ENCODE measurements at places on chromosomes 7 and 10. TPM values are rescaled to one million over a fixed set of nuclear protein-coding genes. Genes with fewer than 3 reads are reported as not detected.
A peak's percentile ranks its signal among the peaks of the same experiment; 100 is the strongest.

DNA sequence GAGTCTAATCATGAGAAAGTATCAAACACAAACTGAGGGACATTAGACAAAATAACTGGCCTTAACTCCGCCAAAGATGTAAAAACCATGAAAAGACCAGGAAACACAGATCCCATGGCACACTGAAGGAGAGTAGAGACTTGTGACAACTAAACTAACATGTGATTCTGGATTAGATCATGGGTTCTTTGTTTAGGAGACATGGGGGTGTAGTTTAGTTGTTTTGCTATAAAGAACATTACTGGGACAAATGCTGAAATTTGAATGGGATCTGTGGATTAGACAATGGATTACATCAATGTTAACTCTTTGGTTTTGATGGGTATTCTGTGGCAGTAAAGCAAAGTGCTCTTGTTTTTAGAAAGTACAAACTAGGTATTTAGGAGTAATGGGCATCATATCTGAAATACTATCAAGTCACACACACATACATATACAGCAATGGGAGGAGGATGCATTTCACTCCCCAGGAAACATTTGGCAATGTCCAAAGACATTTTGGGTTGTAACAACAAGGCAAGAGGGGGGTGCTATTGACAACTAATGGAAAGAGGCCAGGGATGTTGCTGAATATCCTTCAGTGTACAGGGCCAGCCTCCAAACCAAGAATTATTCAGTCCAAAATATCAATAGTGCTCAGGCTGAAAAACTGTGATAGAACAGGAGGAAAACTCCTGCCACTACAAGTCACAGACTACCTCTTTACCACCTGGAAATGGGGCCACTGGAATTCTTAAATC lies 32.4 kb downstream of the WAPL start:
- no peaks in the 10 kb centered on the region for H3K4me1 ChIP-seq
- no peaks in the 10 kb centered on the region for H3K27me3 ChIP-seq
- H3K27ac ChIP-seq: no peak overlapping the region
- no peak for DNase-seq
- no peaks in the 10 kb centered on the region for H3K36me3 ChIP-seq

GRCh38 chr10:14779001-14779651 lies 4.4 kb upstream of the FAM107B start:
- no peaks in the 10 kb centered on the region for H3K4me1 ChIP-seq
- H3K27ac ChIP-seq: no peak overlapping the region
- DNase-seq: no peak

ACBD5 gene
- 21.1 TPM for total RNA-seq

DNA sequence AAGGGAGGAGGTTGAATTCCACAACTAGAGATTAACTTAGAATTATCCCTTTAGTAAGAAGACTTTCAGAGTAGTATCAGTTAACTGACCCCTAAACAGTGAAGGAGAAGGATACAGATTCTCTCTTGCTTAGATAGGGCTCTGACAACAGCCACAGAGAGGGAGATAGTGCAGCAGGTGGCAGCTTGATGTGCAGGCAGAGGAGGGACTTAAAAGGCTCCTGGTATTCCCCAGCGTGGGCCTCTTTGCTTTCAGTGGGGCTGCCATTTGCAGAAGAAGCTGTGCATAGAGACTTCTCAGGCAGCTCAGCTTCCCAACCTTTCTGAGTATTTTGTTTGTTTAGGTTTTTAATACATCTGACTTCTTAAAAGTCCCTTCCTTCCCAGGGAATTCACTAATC lies 16.0 kb downstream of the FZD1 start:
- peak; percentile 41 for DNase-seq
- H3K27me3 ChIP-seq: no peaks in the 10 kb centered on the region
- 0 out of 2 replicates have a peak, but pooled peaks cover 7% of the 10 kb centered on the region for H3K4me1 ChIP-seq

ADCY1 gene
- not detected for total RNA-seq

LBX1 gene
- 13.7 TPM for total RNA-seq

LRRTM3 gene
- total RNA-seq: 0.05 TPM

SRGN gene
- 0.59 TPM for total RNA-seq

DNA sequence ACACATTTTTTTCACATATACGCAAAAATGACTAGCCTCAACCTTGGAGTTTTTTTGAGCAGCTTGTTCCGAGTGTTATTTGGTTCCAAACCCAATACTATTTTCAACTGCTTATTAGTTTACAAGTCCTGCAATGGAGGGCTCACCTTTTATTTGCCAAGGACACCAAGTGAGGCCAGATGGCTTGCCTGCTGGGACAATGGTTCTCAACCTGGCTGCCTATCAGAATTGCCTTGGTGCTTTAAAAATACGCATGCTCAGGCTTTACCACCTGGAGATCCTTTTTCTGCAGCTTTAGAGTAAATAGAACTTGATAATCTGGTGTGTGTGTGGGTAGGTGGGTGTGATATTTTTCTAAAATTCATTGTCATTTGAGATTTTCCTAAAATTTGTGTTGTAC lies 276.8 kb downstream of the MTERF1 start:
- no peaks in the 10 kb centered on the region for H3K27me3 ChIP-seq
- no peak overlapping the region for H3K27ac ChIP-seq
- H3K4me1 ChIP-seq: no peaks in the 10 kb centered on the region
- no peaks in the 10 kb centered on the region for H3K36me3 ChIP-seq

GRCh38 chr7:37309493-37309892 lies 139.2 kb downstream of the ELMO1 start:
- H3K36me3 ChIP-seq: peaks cover 22% of the 10 kb centered on the region
- no peak for DNase-seq
- H3K27ac ChIP-seq: no peak overlapping the region

- 0 out of 2 replicates have a peak, but pooled peaks cover 3% of the 10 kb centered on the region for H3K4me1 ChIP-seq
- H3K36me3 ChIP-seq: no peaks in the 10 kb centered on the region
- no peak overlapping the region for H3K4me3 ChIP-seq
- H3K27ac ChIP-seq: no peak overlapping the region
- no peaks in the 10 kb centered on the region for H3K27me3 ChIP-seq
Measured at GRCh38 chr7:17427924-17428323, 129.5 kb downstream of the AHR start.

IFIT2 gene
- 0.28 TPM for total RNA-seq

- H3K27ac ChIP-seq: no peak overlapping the region
- no peaks in the 10 kb centered on the region for H3K27me3 ChIP-seq
- no peak for DNase-seq
- H3K4me1 ChIP-seq: no peaks in the 10 kb centered on the region
- H3K36me3 ChIP-seq: no peaks in the 10 kb centered on the region
- H3K4me3 ChIP-seq: no peak overlapping the region
Measured at GRCh38 chr7:7524121-7524520, 11.6 kb downstream of the COL28A1 start.

ACSL5 gene
- not detected for total RNA-seq

HOXA4 gene
- 5.3 TPM for total RNA-seq

- no peak overlapping the region for H3K27ac ChIP-seq
- no peak overlapping the region for H3K4me3 ChIP-seq
- H3K27me3 ChIP-seq: no peaks in the 10 kb centered on the region
- DNase-seq: peak; percentile 16
- H3K36me3 ChIP-seq: peaks cover 16% of the 10 kb centered on the region
Measured at GRCh38 chr7:138865843-138866242, 67.8 kb upstream of the ATP6V0A4 start.

DNA sequence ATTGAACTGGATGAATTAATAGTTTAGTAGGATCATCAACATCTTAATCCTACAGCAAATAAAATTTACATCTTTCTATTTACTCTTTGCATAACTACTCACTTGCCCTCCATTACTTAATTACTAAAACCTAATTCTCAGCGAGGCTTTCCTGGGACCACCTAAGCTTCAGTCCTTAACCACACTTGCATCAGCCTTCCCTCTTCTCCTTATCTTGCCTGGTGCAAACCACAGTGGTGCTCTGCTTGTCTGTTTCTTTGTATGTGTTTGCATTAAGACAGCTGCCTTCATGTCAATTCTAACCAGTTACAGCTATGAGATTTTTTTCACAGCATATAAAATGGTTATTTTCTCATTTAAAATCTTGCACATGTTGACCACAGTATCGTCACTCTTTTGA lies 72.6 kb upstream of the ZNF92 start:
- H3K27ac ChIP-seq: no peak overlapping the region
- no peaks in the 10 kb centered on the region for H3K36me3 ChIP-seq

- no peak for DNase-seq
- no peak overlapping the region for H3K27ac ChIP-seq
- peaks cover 18% of the 10 kb centered on the region for H3K27me3 ChIP-seq
Measured at GRCh38 chr10:97922022-97922758, 72.5 kb downstream of the GOLGA7B start.

CALML3 gene
- total RNA-seq: not detected

SLC29A4 gene
- total RNA-seq: 43.1 TPM

C10orf62 gene
- total RNA-seq: 0.75 TPM

NUDT1 gene
- total RNA-seq: 91.3 TPM

GRCh38 chr7:30323006-30323355 lies 38.6 kb downstream of the ZNRF2 start:
- H3K4me3 ChIP-seq: no peak overlapping the region
- no peak for DNase-seq
- H3K36me3 ChIP-seq: no peaks in the 10 kb centered on the region

GRCh38 chr10:34191406-34191805 lies 623.7 kb downstream of the PARD3 start:
- peak; percentile 82 for DNase-seq
- no peaks in the 10 kb centered on the region for H3K36me3 ChIP-seq
- H3K4me1 ChIP-seq: peaks cover 81% of the 10 kb centered on the region
- H3K27ac ChIP-seq: peak overlapping the region; percentile 93
- H3K4me3 ChIP-seq: no peak overlapping the region
- H3K27me3 ChIP-seq: no peaks in the 10 kb centered on the region

GRCh38 chr10:128422190-128422589 lies 296.0 kb upstream of the MKI67 start:
- no peak for DNase-seq
- no peaks in the 10 kb centered on the region for H3K27me3 ChIP-seq
- no peak overlapping the region for H3K4me3 ChIP-seq
- no peak overlapping the region for H3K27ac ChIP-seq

DNA sequence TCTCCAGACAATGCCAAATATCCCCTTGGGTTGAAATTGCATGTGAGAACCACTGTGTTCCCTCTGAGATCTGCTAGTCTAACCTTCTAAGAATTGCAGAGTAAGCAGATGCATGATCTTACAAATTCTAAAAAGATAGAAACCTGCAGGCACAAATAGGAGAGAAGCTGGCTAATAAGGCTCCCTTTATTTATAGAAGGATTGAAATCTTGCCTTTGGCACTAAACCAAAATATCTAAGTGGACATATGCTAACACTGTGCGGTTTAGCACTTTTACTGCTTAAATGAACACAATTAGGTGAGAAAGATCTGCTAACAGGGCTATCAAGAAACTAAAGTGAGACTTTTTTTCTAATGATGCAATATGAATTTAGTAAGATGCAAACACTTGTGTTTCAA lies 225.5 kb downstream of the DOCK4 start:
- H3K27me3 ChIP-seq: no peaks in the 10 kb centered on the region
- no peak overlapping the region for H3K27ac ChIP-seq
- H3K36me3 ChIP-seq: 0 out of 2 replicates have a peak, but pooled peaks cover 3% of the 10 kb centered on the region
- DNase-seq: no peak
- H3K4me3 ChIP-seq: no peak overlapping the region

ZNF117 gene
- total RNA-seq: 9.8 TPM

GRCh38 chr10:86169066-86169465 lies 197.5 kb downstream of the GRID1 start:
- no peaks in the 10 kb centered on the region for H3K27me3 ChIP-seq
- H3K36me3 ChIP-seq: no peaks in the 10 kb centered on the region
- no peak for DNase-seq
- H3K4me3 ChIP-seq: no peak overlapping the region
- no peaks in the 10 kb centered on the region for H3K4me1 ChIP-seq

DNA sequence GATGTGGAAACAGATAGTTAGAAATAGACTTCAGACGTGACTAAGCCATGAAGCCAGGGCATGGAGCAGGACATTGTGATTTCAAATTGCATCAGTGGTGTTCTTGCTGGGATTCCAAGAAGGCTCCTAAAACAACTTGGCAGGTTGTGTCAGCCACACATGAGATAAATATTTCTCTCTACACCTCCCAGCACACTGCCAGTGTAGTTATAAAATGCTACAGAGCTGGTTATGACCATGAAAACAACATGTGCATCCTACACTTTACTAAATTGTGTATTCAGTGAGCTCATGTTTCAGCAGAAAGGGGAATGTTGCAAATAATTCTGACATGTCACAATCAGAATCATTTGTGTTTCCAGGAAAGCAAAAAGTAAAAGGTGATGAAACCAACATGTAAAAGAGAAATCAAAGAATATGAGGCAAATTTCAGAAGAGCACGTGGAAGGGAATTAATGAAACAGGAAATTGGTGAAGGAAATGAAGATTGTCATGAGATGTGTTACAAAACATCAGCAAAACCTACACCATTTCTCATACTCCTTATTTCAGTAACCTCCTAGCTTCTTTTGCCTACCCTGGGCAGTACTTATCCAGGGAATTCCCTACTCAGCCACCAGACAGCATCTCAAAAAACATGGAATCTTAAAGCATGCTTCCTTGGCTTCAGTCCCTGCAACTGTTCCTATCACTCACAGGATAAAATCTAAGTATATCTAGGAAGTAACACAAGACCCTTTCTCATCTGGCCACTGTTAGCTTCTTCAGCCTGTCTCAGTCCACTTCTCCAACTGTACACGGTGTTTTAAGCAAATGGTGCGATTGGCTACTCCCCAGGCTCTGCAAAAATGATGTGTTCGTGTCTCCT lies 5.8 kb upstream of the CYP3A7 start:
- H3K36me3 ChIP-seq: no peaks in the 10 kb centered on the region
- DNase-seq: peak; percentile 14

- no peak overlapping the region for H3K4me3 ChIP-seq
- H3K36me3 ChIP-seq: no peaks in the 10 kb centered on the region
- peak; percentile 31 for DNase-seq
- H3K27me3 ChIP-seq: no peaks in the 10 kb centered on the region
Measured at GRCh38 chr10:105950410-105950809, 1214.1 kb downstream of the SORCS1 start.

DNA sequence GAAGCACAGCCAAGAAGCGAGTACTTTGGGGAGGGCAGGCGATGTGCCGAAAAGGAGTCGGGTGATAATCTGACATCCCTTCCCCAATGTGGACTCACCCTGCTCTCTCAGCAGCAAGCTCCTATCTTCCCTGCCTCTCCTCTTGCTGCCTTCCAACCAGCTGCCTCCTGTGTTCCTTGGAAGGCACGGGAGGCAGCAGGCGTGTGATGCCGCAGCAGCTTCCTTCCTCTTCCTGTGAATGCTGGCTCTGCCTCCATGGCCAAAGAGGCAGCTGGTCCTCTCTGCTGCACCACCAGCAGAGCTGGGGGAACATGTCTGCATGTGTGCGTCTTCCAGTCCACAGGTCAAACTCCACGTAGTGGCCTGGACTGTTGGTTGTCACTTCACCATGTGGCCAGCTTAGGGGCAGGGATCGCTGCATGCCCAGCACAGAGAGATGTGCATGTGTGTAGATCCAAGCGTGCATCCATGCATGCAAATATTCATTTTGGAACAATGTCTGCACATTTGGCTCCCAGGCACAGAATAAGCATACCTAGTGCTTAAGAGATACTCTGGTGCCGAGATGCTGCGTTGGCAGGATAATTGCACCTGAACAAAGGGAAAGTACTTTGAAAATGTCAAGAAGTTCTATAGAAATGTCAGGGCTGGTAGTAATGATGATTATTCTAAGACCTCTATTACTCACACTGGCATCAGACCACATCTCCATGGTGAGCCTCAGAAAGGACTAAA lies 499.8 kb downstream of the PLXNA4 start:
- H3K27ac ChIP-seq: no peak overlapping the region
- DNase-seq: no peak
- no peaks in the 10 kb centered on the region for H3K36me3 ChIP-seq
- no peaks in the 10 kb centered on the region for H3K27me3 ChIP-seq

GRCh38 chr10:32713560-32713959 lies 244.5 kb downstream of the ITGB1 start:
- no peak overlapping the region for H3K4me3 ChIP-seq
- no peaks in the 10 kb centered on the region for H3K4me1 ChIP-seq
- H3K36me3 ChIP-seq: no peaks in the 10 kb centered on the region
- no peak overlapping the region for H3K27ac ChIP-seq
- DNase-seq: no peak

GRCh38 chr10:42997849-42998165 lies 79.1 kb upstream of the RET start:
- DNase-seq: no peak
- H3K27ac ChIP-seq: no peak overlapping the region
- no peaks in the 10 kb centered on the region for H3K36me3 ChIP-seq
- no peaks in the 10 kb centered on the region for H3K4me1 ChIP-seq
